Effector memory CD4-positive, alpha-beta T cell (primary cell): ENCODE measurements at places on chromosomes 11 and 22.

GRCh38 chr11:299951-300735, 817 bp upstream of the IFITM5 start:
- H3K27ac ChIP-seq = no peak overlapping the region
- H3K4me1 ChIP-seq = peaks cover 21% of the 10 kb centered on the region
- no peaks in the 10 kb centered on the region for H3K36me3 ChIP-seq
- no peak for DNase-seq

- no peak overlapping the region for H3K27ac ChIP-seq
- no peak for DNase-seq
- no peaks in the 10 kb centered on the region for H3K4me1 ChIP-seq
- H3K36me3 ChIP-seq = peaks cover 22% of the 10 kb centered on the region
- no peaks in the 10 kb centered on the region for H3K27me3 ChIP-seq
- no peak overlapping the region for H3K4me3 ChIP-seq
These were observed 13.4 kb downstream of the IFT46 start for GRCh38 chr11:118552341-118552740.

- DNase-seq = no peak
- H3K27me3 ChIP-seq = no peaks in the 10 kb centered on the region
- no peak overlapping the region for H3K4me3 ChIP-seq
- H3K27ac ChIP-seq = no peak overlapping the region
These were observed 7.3 kb downstream of the KCNJ11 start for GRCh38 chr11:17381156-17381555.

DNA sequence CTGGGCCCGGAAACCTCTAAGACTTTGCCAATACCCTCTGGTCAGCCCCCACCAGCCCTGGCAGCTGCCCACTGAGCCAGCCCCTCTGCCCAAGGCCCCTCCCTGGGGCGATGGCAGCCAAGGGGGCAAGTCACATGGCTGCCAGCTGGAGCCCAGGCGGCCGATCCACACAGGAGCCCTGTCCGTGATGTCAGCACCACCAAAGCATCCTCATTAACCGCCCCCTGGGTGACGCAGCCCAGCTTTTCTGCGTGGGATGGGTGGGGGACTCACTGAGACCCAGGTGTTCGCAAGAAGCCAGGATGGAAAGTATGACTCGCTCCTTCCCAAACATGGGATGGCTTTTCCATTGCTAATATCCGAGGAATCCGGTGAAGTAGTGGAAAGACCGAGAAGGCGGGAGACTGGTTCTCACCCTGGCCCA, 46.6 kb upstream of the WNT7B start:
- no peaks in the 10 kb centered on the region for H3K36me3 ChIP-seq
- no peak for DNase-seq
- H3K27ac ChIP-seq = no peak overlapping the region
- peaks cover 22% of the 10 kb centered on the region for H3K27me3 ChIP-seq

- H3K36me3 ChIP-seq = no peaks in the 10 kb centered on the region
- H3K4me3 ChIP-seq = no peak overlapping the region
- H3K4me1 ChIP-seq = no peaks in the 10 kb centered on the region
These were observed 31.4 kb downstream of the KCNC1 start for GRCh38 chr11:17766073-17766359.
